ENCODE measurements at places on chromosomes 4 and X.

GRCh38 chrX:70479247-70479921 lies 34.7 kb downstream of the DLG3 start:
- no peak for DNase-seq

- no peak for DNase-seq
Measured at GRCh38 chrX:135410861-135411627, 10.7 kb upstream of the SMIM10L2A start.

DNA sequence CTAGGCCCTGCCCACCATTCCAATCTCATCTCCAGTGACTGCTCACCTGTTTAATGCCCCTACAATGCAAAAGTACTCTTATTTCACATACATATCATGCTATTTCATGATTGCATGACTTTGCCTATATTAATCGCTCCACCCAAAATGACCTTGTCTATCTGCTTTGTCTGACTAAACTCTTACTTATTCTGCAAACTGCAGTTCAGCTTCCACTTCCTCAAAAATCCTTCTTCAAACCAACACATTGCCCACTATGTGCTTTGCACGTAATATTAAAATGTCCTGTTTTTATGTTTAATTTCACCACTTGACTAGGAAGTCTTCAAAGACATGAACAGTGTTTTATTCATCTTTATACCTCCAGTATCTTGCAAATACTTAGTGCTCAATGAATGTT lies 229.6 kb downstream of the OPHN1 start:
- DNase-seq = no peak

DNA sequence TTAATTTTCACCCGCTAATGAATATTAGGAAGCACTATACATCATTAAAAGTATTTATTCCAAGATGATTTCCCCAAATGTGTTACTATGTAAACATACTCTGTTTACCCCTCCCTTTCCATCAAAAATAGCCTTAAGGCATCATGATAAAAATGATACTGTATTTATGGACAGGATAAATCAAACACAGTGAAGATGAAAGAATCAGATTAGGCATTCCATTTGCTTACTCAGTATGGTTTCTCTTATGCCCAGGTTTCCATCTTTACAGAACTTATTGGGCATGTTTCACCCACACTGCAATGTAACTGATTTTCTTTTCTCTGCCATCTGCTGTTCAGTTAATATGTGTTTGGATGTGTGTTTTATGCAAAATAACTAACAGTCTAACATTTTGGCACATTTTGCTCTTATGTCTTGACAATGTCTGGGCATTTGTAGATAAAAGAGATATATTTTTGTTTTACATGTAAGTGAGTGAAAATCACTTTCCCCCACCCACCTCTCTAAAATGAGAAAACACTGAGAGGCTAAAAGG lies 445.2 kb downstream of the RPA4 start:
- DNase-seq = no peak

GRCh38 chr4:1512738-1513660 lies 106.8 kb upstream of the NKX1-1 start:
- DNase-seq = peak; percentile 25

GRCh38 chr4:66852843-66853242 lies 692.5 kb downstream of the CENPC start:
- DNase-seq = no peak

GRCh38 chrX:9829308-9830267 lies 43.4 kb downstream of the SHROOM2 start:
- DNase-seq = no peak

- no peak for DNase-seq
Measured at GRCh38 chr4:64617800-64618199, 208.6 kb upstream of the TECRL start.

DNA sequence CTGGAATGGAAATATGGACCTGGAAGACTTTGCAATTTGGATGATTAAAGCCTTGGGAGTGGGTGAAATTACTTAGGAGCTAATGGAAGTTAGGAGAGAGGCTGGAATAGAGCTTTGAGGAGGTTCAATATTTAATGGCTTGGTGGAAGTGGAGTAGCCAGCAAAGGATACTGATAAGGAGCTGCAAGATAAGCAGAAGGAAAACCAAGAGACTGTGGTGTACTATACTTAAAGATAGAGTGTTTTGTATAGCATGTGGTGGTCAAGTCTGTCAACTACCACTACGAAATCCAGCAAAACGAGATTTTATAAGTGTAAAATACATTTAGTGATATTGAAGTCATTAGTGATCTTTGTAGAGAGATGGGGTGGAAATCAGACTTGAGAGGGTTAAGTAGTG lies 54.0 kb upstream of the TMLHE start:
- no peak for DNase-seq

DNA sequence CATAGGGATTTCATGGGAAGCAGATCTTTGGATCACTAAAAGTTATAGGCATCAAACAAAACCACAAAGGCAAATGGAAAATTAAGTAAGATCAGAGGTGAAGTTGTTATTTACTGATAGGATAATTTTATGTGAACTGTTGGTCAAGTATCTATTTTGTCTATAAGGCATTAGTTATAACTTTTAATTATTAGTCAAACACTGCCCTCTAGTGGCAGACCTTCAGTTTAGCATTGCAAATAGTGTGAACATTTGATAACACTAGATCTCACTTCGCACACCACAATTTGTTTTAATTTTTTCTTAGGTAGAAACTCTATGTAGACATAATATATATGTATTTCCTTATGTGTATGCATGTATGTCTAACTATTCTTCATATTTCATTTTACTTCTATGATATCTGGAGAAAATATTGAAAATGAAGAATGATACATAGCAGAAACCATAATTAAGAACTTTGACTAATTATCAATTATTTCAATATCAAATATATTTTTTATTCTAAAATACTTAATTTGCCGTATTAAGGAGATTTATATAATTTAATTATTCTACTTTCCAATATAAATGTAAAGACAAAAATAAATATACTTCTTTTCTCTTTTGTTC lies 214.5 kb upstream of the TACR3 start:
- peak; percentile 11 for DNase-seq

GRCh38 chr4:58166490-58166889 lies 1056.3 kb upstream of the IGFBP7 start:
- DNase-seq = no peak

GRCh38 chr4:169900241-169900845 lies 125.9 kb downstream of the MFAP3L start:
- DNase-seq = no peak

Data from CD4-positive, alpha-beta T cell treated with Interleukin-6 at 100 ng/mL for 8 hours (primary cell).